ENCODE measurements at places on chromosomes 2 and 18.

DNA sequence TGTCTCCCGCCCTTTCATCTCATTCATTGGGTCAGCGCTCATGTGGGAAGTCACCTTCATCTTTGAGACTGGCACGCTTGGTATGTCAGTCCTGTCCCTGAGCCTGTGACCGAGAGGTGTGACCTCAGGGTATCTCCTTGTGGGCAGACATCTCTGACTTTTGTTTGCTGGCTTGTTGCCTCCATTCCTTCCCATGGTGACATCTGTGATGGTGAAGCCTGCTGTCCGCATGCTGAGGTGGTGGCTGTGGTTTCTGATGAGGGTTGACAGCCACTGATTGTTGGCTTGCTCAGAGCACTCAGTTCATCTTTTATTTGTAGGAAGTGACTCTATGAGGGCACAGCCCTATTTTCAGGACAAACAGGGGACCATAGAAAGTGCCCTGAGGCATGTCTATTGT, 139.2 kb downstream of the SLC4A3 start:
- no peak for DNase-seq

- no peak for DNase-seq
Observed at GRCh38 chr2:30448308-30448707, 1.3 kb downstream of the LCLAT1 start.

- no peak for DNase-seq
Observed at GRCh38 chr18:44742126-44742525, 61.4 kb downstream of the SETBP1 start.

DNA sequence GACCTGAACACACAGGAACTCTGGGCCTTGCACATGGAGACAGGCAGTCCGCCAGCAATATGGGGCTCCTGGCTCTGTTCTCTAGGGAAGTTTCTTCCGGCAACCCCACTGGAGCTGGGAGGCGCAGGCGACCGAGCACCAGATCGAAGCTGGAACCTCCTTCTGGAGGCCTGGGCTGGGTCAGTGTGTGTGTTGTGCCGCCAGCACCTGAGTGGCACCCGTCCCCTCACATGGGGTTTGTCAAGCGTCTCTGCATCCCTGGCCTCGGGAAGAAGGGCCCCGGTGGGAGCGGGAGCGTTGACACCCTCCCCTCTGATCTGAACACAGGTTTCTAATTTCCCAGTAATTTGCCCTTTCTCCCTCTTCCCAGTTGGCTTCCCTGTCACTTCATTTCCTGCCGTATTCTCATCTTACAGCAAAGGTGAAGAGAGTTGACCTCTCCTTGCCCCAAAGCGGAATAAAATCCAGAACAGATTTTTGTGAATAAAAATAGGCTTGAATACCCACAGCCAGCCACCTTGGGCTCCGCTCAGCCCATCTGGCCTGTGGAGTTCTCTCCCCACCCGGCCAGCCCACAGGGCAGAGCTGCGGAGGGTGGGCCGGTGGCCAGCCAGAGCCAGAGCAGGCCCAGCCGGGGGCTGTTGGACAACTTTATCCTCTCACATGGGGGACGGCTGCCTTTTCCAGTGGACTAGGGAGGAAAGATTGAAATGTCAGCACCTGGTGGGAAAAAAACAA, 85.9 kb downstream of the APOB start:
- DNase-seq: no peak

DNA sequence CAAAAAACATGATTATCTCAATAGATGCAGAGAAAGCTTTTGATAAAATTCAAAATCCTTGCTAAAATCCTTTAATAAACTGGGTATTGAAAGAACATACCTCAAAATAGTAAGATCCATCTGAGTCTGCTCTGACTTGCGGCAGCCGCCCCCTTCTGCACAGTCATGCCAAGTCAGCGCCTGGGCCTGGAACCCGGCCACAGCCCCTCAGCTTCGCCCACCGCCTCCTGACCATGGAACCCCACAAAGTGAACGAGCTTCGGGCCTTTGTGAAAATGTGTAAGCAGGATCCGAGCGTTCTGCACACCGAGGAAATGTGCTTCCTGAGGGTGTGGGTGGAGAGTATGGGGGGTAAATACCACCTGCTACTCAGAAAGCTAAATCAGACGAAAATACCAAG, 270.9 kb upstream of the TFPI start:
- no peak for DNase-seq

DNA sequence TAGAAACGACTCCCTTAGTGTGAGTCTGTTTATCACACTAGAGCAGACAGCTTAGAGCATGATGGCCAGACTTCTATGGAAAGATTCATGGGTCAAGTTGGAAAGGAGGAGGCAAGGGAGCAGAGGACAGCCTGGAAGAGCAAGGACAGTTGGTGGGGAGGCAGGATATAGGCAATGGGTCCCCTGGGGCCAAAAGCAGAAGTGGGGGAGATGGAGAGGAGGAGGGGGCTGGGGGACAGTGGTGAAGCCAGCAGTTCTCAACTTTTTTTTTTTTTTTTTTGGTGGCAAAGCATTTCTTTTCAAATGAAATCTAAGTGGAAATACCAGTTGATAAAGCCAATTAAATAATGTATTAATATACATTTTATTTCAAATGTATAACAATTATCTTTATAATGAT, 197.9 kb downstream of the HRH4 start:
- DNase-seq: no peak

- no peak for DNase-seq
Observed at GRCh38 chr2:200968735-200969134, 5.3 kb upstream of the ORC2 start.

GRCh38 chr2:166138667-166139066, 10.8 kb upstream of the SCN1A start:
- no peak for DNase-seq

- DNase-seq: no peak
Observed at GRCh38 chr2:157196956-157197355, 60.5 kb upstream of the GALNT5 start.

GRCh38 chr2:28678175-28678855, 73.3 kb upstream of the PPP1CB start:
- DNase-seq: no peak

GRCh38 chr2:101125374-101125773, 25.8 kb downstream of the TBC1D8 start:
- peak; percentile 59 for DNase-seq

- DNase-seq: no peak
Observed at GRCh38 chr2:230891064-230891463, 26.3 kb downstream of the ITM2C start.

DNA sequence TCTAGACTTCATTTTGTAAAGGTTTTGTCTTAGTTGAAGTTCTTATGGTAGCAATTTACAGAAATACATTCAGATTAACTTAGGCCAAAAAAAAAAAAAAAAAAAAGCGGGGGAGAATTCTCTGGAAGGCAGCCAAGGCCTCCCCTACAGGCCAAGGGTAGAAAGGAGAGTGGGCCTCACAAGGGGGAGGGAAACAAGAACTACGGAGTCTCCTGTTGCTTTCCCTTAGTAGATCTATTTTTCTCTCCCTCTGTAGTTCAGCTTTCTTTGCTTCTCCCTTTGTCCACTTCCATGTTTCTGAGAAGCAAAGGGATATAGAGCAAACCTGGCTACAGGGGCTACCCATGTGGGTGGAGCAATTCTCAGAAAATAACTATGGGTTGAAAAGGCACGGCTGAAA, 2.4 kb upstream of the STK11IP start:
- DNase-seq: no peak

DNA sequence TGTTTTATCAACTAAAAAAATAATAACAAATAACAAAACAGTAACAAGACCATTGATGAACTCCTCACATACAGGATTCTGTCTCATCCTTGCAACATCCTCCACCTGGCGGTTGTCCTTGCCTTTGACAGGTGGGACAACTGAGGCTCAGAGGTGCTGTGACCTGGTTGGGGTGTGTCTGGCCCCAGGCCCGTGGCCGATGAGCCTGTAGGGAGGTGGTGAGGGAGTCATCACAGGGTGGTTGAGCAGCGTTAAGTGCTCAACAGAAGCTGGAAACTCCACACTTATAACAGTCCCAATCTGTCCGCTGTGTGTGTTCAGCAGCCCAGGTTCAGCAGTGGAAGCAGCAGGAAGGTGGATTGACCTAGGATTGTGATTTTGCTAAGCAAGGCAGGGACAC, 131.6 kb upstream of the RAB12 start:
- DNase-seq: no peak

DNA sequence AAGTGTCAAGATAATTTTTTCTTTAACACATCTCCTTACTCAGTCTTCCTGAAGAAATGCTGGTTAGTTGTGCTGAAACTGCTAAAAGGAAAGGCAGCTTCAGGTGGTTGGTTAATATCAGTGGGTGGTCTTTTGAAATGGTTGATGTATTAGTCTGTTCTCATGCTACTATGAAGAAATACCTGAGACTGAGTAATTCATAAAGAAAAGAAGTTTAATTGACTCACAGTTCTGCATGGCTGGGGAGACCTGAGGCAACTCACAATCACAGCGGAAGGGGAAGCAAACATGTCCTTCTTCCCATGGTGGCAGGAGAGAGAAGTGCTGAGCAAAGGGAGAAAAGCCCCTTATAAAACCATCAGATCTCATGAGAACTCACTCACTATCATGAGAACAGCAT, 125.9 kb upstream of the CYRIA start:
- no peak for DNase-seq

DNA sequence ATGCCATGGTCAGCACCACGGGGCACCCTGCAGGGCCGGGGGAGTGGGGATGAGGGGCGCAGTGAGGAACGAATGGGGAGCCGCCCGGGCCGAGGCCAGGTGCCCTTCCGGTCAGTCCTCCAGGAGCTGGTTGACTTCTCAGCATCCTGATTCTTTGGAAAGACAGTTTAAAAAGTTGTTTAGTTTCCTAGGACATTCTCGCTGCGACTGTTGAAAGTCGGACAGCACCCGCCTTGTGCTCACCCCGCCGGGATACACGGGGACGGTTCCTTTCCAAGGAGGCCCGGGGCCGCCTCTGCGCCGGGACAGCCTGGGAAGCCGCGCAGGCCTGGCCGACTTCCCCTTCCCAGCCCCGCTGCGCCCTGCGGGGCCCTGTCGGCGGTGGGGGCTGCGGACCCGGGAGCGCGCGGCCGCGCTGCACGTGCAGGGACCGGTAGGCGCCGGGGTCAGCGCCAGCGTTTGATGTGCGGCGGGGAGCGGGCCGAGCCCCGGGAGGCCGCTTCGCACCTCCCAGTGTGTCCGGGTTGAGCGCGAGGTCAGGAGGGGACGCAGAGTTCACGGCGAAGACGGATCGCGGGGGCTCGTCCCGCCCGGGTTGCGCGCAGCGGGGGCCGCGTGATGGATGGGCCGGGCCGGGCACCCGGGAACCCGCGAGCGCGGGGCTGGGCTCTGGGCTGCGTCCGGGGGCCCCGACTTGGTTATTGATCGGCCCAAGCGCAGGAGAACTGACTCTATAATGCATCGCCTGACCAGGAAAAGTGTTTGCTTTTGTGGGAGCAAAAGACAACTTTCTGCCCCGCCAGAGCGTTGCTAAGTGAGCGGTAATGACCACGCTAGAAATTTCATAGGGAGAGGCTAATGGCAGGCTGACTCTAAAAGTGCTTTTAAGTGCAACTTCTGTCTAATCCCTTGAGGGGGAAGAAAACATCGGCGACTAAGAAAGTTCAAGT, 28.0 kb upstream of the SMIM21 start:
- peak; percentile 26 for DNase-seq

- no peak for DNase-seq
Observed at GRCh38 chr18:68298330-68298729, 416.6 kb downstream of the TMX3 start.

GRCh38 chr2:136381722-136382633, 264.0 kb upstream of the CXCR4 start:
- no peak for DNase-seq

DNA sequence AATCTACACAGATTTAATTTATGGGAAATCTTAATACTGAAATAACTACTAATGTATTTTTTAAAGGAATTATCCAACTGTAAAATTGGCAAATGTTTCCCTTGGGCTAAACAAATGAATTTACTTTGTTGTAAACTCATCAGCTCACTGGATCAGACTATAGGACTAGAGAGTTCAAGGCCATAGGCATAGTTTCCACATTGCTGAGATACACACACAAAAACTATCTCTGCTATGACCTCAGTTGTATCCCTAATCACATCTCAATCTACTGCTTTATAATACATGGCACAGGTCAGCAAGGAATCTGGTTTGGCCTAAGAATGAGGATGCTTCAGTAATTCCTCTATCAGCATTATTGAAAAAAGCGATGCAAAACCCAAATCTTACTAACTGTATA, 101.1 kb upstream of the SLC39A10 start:
- no peak for DNase-seq

DNA sequence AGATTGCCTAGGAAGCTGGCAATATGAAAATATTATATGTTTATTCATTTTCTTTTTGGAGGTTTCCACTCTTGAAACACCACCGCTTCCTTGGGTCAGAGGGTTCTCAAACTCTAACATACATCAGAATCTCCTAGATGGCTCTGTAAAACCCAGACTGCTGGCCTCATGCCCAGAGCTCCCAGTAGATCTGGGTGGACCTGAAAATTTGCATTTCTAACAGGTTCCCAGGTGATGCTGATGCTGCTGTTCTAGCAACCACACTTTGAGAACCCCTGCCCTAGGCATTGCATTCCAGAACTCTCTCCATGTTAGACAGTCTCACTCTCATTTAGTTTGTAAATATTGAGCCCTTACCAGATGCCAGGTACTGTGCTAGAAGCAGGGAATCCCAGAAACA, 139.4 kb downstream of the FAM210A start:
- DNase-seq: no peak

DNA sequence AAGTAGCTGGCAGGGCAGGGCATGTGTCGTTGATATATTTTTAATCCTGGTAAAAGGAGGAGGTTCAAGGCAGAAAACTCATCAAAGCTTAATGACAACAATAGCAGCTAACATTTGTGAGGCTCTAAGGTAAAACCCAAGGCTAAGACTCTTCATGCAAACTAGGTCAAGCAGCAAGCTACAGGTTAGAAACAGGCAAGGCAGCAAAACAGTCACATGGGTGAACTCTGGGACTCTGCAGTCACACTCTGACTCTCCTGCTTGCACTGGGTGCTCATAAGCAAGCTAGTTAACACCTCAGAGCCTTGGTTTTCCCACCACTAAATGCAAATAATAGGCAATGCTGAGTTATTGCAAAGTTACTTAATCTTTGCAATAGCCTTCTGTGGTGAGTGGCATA, 7.9 kb downstream of the IL1RN start:
- no peak for DNase-seq

DNA sequence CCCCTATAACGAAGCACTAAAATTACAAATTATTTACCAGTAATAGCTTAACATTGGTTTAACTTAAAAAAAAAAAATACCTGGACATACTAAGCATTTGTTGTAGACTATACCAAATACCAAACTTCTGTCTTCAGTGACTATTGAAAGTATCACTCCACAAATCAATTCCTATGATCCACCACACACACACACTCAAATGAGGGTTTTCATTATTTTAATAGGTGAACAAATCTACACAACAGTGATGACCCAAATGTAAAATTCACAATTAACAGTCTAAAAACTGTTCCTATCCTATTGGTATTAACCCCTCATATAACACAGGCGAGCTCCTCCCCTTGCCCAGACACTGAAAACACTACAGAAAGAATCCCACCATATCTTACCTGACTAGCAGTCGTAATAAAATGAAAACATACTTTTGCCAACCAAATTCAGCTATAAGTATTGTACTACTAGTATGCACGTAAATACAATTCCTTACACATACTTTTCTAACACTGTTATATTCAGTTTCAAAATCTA, 2.5 kb downstream of the SP3 start:
- peak; percentile 15 for DNase-seq

- no peak for DNase-seq
Observed at GRCh38 chr2:241808721-241809382, at the start of gene NEU4. NEU4 (plus strand) TSS chr2:241809193; CDS start chr2:241814485, 5,292 bp downstream.

All from dermis blood vessel endothelial cell (primary cell).